Amygdala (tissue), 56 donors: ENCODE measurements at places on chromosomes 16 and 17.

- peak; percentile 16 for DNase-seq
Observed at GRCh38 chr16:69848637-69849545, 86.8 kb downstream of the WWP2 start.

- no peak for DNase-seq
Observed at GRCh38 chr16:12449374-12449773, 354.3 kb downstream of the CPPED1 start.

GRCh38 chr16:72099377-72099818 is 5.8 kb downstream of the DHX38 start:
- peak; percentile 9 for DNase-seq

- DNase-seq = no peak
Observed at GRCh38 chr16:12685806-12686205, 117.9 kb downstream of the CPPED1 start.

- DNase-seq = peak; percentile 35
Observed at GRCh38 chr16:3961449-3961849, 80.9 kb upstream of the CREBBP start.

DNA sequence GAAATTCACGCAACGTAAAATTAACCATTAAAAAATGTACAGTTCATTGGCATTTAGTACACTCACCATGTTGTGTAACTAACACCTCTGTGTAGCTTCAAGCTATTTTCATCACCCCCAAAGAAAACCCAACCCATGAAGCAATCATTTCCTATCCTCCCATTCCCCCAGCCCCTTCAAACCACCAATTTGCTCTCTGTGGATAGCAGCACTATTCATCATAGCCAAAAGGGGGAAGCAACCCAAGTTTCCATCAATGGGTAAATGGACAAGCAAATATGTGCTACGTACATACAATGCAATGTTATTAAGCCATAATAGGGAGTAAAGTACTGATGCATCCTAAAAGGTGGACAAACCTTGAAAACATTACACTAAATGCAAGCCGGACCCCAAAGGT is 10.9 kb upstream of the KRT222 start:
- no peak for DNase-seq
